ENCODE measurements at places on chromosomes 6 and 20. TPM values are rescaled to one million over a fixed set of nuclear protein-coding genes. Genes with fewer than 3 reads are reported as not detected.
A peak's percentile ranks its signal among the peaks of the same experiment; 100 is the strongest.

The TOX2 gene
- total RNA-seq, result 1.9 TPM

The ULBP1 gene
- total RNA-seq, result 0.67 TPM

The CST2 gene
- total RNA-seq, result not detected

The TP53RK gene
- 18.0 TPM for total RNA-seq

The VSX1 gene
- not detected for total RNA-seq

The THBD gene
- not detected for total RNA-seq

The OSTM1 gene
- 28.2 TPM for total RNA-seq

The DDO gene
- not detected for total RNA-seq

The BACH2 gene
- total RNA-seq, result 61.6 TPM

- no peak for DNase-seq
These were observed 7.4 kb downstream of the SIRT5 start for GRCh38 chr6:13581700-13582229.

DNA sequence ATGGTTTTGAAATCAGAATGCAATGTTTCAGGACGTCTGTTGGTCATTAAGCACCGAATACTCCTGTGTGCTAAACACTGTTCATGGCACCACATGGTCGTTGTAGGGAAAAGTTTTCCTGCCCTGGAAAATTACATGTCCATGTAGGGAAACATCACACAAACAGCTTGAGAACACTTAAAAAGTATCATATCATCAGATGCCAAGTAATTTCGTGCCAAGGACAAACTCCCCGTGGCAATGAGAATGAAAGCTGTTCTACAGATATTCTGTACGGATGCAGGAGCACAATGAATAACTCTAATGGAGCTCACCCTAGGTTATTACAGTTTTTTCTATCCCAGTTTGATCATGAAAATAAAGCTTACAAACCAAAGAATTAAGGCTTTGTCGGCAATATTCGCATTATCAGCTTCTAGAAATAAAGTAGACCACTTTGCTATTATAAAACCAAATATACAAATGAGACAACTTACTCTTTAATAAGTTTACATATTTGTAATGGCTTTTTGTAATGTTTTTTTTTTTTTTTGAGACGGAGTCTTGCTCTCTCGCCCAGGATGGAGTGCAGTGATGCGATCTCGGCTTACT is 4.6 kb upstream of the DST start:
- no peak for DNase-seq

DNA sequence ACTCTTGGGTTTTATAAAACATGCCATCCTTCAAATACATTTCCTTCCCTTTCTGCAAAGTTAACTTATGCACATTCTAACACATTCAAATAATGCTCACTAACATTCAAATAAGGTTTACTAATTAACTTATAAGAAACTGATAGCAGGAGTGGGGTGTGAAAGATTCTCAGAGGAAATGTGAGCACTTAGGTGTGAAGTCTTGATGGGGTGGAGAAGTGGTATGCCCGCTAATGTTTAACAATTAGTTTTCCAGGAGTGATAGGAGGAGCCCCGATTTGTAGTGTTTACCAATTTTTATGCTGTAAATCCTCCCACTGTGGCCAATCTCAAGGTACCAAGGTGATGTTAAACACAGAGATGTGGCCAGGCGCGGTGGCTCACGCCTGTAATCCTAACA is 18.3 kb upstream of the DSN1 start:
- no peak for DNase-seq

GRCh38 chr6:83429857-83430610 is 817 bp downstream of the ME1 start:
- no peak for DNase-seq

GRCh38 chr20:54467622-54468021 is 7.8 kb upstream of the DOK5 start:
- no peak for DNase-seq

DNA sequence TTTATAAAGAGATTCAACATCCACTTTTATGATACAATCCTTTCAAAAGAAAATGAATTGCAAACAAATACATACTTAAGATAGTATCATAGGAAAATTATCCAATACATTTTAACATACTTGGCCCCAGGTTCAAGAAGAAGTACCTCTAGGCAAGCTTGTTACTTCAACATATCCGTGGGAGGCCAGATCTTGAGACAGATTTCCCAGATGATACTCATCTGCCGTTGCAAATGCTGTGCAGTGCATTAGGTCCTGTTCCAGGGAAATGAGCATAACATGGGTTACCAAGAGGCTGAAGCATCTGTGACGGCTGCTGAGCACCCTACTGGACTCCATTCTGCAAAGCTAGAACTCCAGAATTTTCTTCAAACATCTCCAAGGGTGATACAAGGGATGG is 15.6 kb downstream of the RMND1 start:
- no peak for DNase-seq

GRCh38 chr20:43949741-43950618 is 35.3 kb downstream of the TOX2 start:
- peak; percentile 89 for DNase-seq

- no peak for DNase-seq
These were observed 7.0 kb downstream of the ELMO2 start for GRCh38 chr20:46399401-46399800.

GRCh38 chr20:41173791-41174341 is 36.5 kb downstream of the PLCG1 start:
- DNase-seq, result no peak

- DNase-seq, result no peak
These were observed 1.5 kb downstream of the E2F1 start for GRCh38 chr20:33684533-33685327.

- no peak for DNase-seq
These were observed 4.7 kb upstream of the GTSF1L start for GRCh38 chr20:43731469-43731868.

DNA sequence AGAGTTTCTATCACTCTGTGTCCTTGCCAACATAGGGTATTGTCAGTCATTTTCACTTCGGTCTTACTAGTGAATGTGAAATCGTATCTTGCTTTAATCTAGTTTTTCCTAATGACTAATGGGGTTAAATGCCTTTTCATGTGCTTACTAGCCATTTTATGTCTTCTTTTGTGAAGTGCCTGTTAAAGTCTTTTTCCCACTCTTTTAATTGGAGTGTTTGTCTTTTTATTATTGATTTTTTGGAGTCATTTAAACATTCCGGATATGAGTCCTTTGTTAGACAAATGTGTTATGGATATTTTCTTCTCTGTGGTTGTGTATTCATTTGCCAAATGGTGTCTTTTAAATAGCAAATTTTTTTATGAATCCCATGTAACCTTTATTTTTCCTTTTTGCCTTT is 194.6 kb downstream of the CDH26 start:
- no peak for DNase-seq

- no peak for DNase-seq
These were observed 3.5 kb upstream of the HTR1B start for GRCh38 chr6:77466451-77467437.

- no peak for DNase-seq
These were observed 642.1 kb downstream of the EPHA7 start for GRCh38 chr6:92777146-92777740.

GRCh38 chr6:89353118-89353556 is 615 bp upstream of the UBE2J1 start:
- no peak for DNase-seq

DNA sequence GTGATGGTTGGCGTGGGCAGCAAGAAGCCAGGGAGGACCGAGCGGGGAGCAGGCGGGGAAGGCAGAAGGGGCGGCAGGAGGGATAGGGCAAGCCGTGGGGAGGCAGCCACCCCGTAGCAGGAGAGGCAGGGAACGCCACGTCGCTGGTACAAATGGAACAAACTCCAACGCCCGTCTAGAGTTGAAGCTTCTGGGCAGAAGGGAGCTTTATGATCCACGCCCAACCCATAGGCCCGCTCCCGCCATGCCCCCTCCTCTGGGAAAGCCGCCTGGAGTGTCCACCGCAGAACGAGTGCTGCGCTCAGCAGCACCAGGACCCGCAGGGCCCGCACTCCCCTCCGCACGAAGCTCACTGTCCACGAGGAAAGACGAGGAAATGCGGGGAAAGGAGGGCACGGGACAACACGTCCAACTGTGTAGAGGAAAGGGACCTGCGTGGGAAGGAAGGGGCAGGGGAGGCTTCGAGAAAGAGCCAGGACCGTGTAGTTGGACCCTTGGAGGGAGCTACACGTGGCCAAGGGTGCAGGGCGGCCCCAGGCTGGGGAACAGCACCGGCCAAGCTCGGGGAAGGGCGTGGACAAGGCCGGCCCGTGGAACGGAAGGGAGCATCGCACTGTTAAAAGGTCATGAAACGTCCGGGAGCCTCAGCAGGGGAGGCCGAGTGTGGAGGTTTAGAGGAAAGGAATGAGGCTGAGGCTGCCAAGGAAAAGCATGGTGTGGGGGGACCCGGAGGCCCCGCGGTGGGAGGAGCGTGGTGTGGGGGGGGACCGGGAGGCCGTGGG is 204.0 kb downstream of the DLL1 start:
- DNase-seq, result no peak

DNA sequence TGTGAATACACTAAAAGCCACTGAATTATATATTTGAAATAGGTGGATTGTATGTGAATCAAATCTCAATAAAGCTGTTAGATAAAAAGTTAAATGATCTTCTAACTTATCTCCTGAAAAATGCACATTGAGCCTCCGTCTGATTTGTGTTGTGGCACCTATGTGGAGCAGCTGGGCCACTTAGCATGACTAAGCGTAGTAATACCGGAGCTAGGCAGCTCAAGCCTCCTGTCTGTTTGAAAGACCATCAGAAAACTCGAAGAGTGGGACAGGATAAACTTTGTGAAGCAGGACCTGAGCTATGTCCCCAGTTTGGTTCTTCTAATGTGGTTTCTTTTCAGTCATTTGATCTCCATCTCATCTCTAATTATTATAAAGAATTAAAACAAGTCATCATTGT is 11.0 kb upstream of the NOL7 start:
- DNase-seq, result no peak

DNA sequence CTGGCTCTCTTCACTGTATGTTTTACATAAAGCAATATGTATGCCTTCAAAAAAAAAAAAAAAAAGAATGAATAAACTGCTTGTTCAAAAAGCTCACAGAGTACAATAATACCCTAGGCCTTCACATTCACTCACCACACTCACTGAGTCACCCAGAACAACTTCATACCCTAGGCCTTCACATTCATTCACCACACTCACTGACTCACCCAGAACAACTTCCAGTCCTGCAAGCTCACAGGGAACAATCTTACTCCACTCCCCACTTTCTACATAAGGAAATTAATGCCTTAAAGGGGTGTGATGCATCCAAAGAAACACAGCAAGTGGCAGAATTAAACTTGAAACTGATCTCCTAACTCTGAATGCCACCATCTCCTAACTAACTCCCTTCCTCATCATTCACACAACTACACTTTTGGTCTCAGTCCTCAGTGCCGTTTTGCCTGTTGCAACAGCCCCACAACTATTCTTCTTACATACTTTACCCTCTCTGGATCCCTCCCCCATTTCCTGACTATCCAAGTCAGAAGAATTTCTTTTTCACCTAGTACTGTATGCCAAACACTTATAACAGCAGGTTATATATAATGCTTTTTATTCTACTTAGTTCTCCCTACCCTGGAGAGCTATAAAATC is 34.2 kb downstream of the NHSL1 start:
- DNase-seq, result no peak

DNA sequence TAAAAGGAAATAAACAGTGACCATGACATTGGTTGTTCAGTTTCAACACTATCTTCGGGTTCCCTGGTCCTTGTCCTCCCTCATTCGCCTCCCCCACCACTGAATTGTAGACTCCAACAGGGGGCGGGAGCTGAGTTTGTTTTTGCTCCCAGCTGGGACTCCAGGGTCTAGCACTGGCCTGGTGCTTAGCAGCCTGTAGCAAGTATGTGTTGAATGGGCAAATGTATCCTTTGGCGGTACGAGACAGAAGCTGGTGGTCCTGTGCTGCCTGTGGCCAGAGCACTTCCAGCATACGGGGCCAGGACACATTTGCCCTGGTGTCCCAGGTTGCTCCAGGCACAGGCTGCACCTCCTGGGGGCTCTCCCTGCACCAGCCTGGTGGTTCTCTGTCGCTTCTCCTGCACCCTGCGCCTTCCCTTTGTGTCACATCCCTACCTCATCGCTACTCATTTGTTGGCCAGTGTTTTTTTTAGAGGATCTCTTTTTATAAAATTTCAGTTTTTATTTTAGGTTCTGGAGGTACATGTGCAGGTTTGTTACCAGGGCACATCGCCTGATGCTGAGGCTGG is 40.1 kb downstream of the PHACTR3 start:
- DNase-seq, result no peak

- no peak for DNase-seq
These were observed 760 bp upstream of the IBTK start for GRCh38 chr6:82248273-82248735.

DNA sequence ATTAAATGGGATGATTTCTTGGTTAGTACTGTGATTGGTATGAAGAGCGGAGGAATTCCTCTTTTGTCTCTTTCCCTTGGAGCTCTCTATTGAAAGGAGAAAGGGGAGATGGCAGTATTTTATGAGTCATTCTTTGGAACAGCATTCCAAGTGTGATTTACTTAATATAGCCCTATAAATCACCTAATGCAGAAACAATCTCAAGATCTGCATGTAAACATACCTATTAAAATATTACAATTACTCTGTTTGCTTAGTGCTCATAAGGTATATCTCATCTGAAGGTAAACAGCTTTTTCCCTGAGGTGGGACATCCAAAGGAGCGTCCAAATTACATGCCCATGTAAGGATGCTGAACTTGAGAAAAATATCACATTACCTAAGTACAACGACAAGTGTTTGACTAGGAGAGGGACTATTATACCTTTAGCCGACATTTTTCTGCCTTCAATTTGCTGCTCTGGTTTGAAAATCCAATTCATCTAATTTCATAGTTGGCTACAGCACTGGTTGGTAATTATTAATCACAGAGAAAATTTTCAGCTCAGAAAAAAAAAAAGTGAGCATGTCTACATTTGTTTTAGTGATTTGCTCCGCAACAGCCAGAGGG is 229.0 kb downstream of the FOXC1 start:
- no peak for DNase-seq

GRCh38 chr6:166952121-166952520 is 4.2 kb downstream of the RNASET2 start:
- DNase-seq, result no peak

DNA sequence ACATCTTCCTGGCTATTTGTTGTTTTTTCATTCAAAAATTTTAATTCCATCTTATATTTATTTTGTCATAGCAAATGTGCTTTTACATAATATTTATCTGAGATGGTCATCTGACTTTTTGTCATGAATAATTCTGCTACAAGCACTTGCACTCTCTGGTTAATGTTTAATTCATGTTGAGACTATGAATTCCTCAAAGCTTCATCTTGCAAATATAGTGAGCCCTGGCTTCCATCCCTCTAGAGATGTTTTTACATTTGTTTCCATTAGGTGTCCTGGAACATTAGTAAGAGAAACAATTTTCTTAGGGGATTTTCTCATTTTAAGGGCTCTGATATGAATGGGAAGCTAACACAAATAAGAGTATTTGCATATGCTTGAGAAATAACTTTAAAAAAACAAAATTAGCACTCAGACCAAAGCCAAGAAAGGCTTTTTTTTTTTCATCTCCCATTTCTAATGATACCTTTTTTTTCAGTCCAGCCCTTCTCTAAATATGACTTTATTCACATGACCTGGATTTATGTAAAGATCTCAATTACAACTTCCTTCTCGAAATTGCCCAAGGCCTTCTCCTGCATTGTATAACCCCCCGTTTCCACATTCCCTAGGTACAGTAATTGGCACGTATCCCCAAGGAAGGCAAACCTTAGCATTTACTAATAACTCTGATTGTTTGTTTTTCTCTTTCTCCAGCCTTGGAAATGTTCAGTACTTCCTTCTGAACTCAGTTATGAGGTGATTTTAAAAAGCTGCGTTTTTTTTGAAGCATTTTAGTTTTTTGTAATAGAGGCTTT is 797.0 kb upstream of the GJE1 start:
- DNase-seq, result no peak
